ENCODE measurements at places on chromosomes 3 and 15.
A peak's percentile ranks its signal among the peaks of the same experiment; 100 is the strongest.

- DNase-seq, result no peak
Observed at GRCh38 chr15:85788771-85789495, 5.8 kb downstream of the KLHL25 start.

DNA sequence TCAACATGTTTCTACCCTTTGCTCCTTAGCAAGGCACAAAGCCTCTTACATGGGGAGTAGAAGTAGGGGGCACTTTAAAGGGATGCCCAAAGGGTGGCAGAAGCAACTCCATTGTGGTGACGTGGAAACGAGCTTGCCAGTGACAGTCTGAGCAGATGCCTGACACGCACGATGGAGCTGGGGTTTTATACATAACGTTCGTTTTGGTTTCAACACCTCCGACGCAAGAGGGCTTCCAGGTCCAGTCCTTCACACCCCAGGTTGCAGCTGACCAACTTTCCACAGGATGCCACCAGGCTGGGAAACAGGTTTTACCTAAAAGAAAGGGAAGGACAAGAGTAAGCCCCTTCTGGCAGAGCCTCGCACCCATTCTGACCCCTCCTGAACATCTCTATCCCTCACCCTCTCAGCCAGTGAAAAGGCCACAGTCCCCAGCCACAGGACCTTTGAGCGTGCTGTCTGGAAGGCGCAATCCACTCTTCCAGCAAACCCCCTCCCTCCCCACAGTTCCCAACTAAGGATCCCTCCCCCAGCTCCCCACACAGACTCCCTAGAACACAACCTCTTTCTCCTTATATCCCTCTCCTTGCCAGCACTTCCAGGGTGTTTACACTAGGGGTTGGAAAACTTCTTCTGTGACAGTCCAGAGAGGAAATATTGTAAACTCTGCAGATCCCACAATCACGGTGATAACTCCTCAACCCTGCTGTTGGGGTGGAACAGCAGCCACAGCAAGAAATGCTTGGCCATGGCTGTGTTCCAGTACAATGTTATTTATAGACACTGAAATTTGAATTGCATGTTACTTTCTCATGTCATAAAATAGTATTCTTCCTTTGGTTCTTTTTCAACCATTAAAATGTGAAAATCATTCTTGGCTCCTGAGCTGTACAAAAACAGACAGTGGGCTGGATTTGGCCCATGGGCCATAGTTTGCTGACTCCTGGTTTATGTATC lies 36.2 kb downstream of the FAM174B start:
- peak; percentile 40 for DNase-seq

DNA sequence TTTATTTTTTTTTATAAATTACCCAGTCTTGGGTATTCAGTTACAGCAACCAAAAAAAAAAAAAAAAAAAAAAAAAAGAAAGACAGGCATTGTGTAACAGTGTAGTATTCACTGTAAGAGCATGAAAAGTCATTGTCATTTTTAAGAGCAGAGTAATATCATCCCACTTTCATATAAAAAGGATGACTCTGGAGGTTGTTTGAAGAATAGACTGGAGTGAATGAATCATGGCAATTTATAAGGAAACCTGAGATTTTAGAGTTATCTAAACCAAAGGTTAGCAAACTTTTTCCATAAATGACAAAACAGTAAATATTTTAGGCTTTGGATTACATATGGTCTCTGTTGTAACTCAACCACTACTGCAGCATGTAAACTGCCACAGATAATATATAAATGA lies 794.9 kb downstream of the NTRK3 start:
- DNase-seq, result no peak

DNA sequence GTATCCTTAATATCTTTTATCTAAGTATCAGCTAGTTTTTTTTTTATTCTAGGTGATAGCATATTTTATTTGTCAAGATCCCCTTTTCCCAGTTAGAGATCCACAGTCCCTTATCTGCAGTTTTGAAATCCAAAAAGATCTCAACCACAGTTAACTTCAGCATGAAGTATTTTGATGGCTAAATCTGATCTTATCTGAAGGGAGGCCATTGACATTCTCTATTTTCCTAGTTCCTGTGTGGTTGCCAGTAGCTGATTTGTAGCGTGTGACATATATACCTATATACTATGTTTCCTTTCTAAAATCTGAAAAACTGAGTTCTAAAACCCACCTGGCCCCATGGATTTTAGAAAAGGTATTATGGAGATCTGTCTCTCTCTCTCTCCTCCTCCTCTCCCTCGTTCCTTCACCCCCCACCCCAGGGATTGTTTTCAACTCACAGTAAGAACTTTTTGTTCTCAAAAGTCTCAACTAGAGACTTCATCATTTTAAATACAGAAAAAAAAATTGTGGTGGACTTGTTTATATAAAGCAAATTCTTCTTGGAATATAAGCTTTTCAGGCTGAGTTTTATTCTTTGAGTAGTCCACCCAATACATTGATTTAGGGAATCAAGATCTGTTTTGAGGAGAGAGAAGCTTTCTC lies 12.3 kb downstream of the TCF12 start:
- DNase-seq, result no peak

DNA sequence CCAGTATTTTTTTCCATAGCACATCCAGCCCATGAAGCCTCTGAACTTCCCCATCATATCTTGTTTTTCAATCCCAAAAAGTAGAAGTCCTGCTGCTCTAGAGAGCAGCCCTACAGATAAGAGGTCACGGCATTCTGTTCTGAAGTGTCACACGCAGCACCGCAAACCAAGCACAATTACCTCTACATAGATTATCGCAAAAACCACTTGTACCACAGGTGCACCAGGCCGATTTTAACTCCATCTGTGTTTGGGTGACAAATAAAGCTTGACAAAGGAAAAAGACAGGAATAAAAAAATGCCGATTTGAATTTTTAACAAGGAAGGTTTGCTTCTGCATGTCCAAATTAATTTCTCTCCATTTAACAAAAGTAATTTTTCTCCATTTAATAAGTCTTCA lies 113.7 kb downstream of the MYO5A start:
- no peak for DNase-seq

DNA sequence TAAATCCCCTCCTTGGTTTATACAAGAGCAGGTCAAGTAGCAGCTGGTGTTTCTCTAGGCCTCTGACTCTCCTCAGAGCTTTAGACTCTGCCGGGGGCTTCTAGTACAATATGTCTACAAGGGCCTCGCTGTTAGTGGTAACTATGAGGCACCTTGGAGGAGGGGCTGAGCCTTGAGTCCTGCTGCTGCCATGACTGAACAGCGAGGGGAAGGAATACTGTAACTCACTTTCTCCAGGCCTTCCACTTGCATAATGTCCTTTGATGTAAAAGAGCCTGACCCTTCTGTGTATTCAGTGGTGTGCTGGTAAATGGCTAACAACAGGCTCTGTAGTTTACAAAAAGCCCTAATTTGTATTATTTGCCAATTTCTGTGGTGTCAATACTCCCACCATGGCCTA lies 27.8 kb downstream of the DRD3 start:
- DNase-seq, result no peak

GRCh38 chr3:38555149-38555840 lies 59.2 kb downstream of the EXOG start:
- DNase-seq, result no peak

- no peak for DNase-seq
Observed at GRCh38 chr3:23665741-23666140, 140.0 kb upstream of the UBE2E1 start.

GRCh38 chr15:68235022-68235421 lies 5.5 kb upstream of the CLN6 start:
- DNase-seq, result no peak

- DNase-seq, result no peak
Observed at GRCh38 chr3:103341078-103341606, 906.3 kb downstream of the ZPLD1 start.

DNA sequence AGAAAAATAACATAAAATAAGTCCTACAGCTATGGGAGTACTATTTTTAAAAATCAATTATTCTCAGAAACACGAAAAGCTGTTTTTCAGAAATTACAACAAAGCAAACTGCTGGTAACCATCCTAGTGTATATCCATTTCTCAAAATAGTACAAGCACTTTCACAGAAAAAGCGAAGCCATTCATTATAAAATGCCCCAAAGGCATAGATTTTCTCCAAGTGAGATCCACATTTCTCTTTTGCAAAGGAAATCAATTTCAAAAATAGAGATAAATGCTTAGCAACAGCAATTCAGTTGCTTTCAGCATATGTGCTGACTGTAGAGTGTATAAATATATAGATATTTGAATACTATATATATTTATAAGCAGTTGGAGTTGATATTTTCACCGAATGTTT lies 1266.3 kb downstream of the SI start:
- DNase-seq, result no peak

DNA sequence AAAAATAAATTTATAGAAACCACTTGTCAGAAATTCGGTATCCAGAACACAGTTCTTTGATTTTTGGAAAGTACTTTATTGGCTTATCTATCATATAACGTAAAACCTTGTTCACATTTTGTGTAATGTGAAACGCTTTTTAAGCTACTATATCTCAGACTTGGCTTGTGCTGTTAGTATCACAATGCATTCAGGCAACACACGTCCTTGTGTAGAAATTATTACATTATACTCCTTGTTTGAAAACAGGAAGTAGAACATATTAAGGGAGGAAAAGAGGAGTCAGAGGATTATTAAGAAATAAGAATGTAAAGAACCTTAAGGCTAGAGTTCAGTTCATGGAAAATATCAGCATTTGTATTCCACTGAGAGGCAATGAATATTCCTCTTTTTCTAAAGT lies 1.6 kb downstream of the DNAJC13 start:
- DNase-seq, result no peak

DNA sequence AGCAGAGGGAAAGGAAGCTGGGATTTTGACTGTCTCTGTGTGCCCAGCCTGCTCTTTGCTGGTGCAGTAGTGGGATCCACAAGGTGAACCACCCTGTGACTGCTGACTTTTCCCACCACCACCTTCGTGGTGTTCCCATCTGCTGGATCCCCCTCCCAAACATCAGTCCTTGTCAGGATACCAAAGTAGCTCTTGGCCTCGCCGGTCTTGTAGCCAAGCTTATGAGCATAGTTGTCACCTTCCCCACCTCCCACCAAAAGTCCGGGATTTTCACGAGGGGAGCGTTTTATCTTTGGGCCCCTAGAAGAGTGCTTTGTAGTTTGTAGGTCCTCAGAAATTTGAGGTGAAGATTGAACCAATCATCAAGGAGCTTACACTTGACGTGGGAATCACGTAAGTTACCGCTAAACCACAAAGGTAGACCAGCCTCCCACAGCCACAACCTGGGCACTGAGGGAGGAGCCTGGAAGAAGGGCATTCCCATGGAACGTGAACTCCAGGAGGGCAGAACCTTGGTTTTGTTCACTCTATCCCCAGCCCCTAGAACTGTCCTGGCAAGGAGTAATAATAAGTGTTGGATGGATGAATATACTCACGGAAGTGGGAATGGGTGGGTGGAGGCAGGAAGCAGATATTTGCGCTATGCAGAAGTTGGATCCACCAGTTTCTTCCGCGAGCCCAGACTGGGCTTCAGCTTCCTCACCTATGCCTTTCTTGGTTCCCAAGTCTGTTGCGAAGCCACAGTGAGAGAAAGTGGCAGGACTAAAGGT lies 814 bp upstream of the TEX264 start:
- DNase-seq, result no peak

GRCh38 chr3:129162729-129163579 lies 2.1 kb upstream of the ISY1 start:
- DNase-seq, result no peak

DNA sequence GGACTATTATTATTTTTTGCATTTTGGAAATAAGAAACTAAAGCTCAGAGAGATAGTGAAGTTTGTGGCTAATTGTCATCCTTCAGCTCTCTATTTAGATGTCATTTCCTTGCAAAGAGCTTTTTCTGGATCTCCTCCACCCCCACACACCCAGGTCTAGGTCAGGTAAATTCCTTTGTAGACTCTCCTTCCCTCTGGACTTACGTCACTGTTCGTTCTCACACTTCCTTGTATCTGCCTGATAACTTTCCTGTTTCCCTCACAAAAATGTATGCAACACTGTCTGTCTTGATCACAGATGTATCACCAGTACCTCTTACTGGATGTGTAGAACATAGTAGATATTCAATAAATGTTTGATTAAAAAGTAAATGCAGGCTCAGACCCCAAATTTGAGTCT lies 6.1 kb upstream of the MB21D2 start:
- DNase-seq, result no peak

DNA sequence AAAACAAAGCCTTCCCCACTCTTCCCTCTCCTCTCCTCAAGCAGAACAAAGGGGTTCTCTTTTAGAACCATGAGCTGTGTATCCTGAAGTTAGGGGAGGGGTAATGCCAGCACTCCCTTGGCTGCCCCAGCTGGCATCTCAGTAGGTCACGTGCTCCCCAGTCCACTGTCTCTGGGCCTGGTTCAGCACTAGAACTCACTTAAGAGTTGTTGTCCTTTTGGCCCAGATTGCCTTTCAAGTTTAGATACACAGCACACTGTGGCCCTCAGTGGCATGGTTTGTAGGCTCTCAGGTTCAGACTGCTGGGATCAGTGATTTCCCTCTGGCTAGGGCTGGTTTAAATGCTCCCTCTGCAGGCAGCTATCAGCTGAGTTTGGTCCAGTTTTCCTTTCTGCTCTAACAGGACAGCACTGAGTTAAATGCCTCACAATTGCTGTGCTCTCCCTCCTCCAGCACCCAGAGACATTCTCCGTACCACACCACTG lies 188.4 kb upstream of the ST8SIA2 start:
- DNase-seq, result no peak

DNA sequence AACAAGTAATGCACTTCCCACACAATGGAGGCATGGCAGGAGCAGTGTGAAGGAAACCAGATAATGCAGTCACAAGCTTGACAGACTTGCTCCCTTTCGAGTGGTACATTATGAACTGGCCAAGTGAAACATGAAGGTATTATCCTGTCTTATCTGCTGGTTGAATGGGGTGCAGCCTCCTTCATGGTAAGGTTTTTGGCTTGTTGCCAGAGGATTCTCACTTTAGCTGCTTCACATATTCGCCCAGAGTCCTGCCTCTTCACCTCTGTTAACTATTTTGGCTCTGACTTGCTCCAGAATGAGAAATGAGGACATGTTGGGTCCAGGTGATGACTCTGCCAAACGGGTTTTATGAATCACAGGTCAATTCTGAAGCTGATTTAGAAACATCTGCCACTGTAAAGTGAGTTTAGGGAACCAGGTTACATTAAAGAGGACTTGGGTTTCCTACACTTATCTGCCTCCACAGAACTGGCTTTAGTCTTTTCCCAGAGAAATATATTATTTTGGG lies 19.5 kb upstream of the CCDC39 start:
- DNase-seq, result no peak

- no peak for DNase-seq
Observed at GRCh38 chr3:120224237-120224636, 60.8 kb downstream of the GPR156 start.

- peak; percentile 15 for DNase-seq
Observed at GRCh38 chr3:72829701-72830100, 18.5 kb downstream of the SHQ1 start.
